T-cell (primary cell): ENCODE measurements at places on chromosomes 16 and 17. TPM values are rescaled to one million over a fixed set of nuclear protein-coding genes. Genes with fewer than 3 reads are reported as not detected.

- no peak for DNase-seq
Measured at GRCh38 chr16:13351601-13352217, 450.3 kb downstream of the SHISA9 start.

GRCh38 chr17:61770752-61771533, 92.4 kb downstream of the BRIP1 start:
- DNase-seq = no peak

Gene DPEP2NB
- total RNA-seq = not detected

GRCh38 chr17:7972131-7972785, 30.2 kb upstream of the GUCY2D start:
- no peak for DNase-seq

GRCh38 chr17:44606658-44607057, 49.4 kb downstream of the FZD2 start:
- DNase-seq = no peak

- DNase-seq = no peak
Measured at GRCh38 chr16:21150375-21151001, at the start of gene DNAH3. Gene DNAH3 (minus strand): TSS chr16:21150846. CDS start chr16:21150319, 527 bp downstream.

DNA sequence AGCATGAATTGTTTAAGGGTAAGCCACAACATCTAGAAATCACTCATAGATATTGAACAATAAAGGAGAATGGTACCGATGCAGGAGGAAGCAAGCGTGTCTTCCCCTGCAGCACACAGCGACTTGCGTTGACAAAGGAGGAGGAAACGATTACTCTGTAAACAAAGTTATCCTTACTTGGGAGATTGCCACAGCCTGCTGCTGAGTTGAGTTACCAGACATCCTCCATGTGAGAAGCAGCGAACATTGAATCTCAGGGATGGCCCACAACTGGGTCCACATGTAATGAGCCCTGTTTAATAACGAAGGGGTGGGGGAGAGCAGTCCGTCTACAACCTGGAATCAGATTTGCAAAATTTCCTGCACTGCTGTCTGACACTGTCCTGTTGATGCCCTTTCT, 27.7 kb downstream of the CLUH start:
- no peak for DNase-seq
